HFF-Myc (cell line): ENCODE measurements at places on chromosomes 7 and 10.
A peak's percentile ranks its signal among the peaks of the same experiment; 100 is the strongest.

DNA sequence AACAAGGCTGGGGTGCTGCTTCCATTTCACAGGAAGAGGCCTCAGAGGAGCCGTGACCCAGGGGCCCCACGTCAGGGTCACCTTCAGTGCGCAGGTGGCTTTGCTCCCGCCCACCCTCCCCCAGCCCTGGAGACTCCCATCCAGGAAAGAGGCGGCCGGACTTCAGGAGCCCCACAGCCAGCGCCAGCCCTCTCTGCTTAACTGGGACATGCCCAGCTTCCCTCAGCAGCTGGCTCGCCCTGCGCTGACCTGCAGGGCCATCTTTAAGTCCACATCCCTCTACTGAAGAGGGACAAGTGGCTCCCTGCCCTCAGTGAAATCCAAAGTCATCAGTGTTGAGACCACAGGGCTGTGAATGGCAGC, 141.9 kb upstream of the PPP2R2D start:
- no peak for DNase-seq

DNA sequence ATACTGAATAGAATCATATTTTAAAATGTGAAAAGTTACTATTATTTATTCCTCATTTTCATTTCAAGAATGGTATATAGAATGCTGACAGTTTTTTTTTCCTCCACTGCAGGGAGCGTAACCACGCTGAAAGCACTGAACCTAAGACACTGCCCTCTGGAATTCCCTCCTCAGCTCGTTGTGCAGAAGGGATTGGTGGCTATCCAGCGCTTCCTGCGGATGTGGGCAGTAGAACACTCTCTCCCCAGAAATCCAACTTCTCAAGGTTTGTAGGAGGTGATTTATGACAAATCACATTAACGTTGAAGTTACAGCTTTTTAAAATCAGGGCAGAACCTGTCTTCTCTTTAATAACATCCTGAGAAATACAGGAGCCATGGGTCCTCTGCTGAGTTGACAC, 12.4 kb downstream of the LRRC27 start:
- no peak for DNase-seq

- DNase-seq = no peak
These were observed 86.9 kb downstream of the CARD11 start for GRCh38 chr7:2956526-2957368.

DNA sequence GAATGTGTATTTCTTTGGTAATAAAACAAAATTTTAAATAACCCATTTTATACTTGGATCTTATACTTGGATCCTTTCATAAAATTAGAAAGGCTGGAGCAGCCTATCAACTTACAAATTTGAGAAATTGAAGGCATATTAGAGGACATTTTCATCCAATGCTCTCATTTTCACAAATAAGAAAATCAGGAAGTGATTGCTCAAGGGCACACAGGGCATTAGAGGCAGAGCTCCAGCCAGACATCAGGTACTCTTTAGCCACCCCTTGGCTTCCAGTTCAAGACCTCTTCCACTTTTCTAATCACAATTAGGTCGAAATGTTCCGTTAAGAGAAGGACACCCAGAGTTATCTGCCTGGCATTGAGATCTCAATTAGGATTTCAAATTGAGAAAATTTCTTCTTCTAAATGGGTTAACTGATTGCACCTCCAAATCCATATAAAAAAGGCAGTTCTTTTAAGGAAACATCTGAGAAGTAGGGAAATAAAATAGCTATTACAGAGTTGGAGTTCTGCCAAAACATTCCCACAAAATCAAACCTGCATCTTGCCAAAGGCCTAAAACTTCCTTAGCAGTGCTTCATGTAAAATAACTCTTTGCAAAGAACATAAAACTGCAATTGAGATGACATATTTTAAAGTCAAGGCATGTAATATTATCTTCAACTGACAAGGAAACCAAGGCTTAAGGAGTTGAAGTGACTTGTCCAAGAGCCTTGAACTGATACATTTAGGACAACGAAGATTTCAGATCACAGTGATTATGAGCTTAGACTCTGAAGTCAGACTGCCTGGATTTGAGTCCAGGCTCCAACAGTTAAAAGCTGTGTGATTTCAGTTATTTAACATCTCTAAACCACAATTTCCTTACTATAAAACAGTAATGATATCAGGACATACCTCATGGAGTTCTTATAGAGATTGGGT, 2.4 kb downstream of the ACTA2 start:
- no peak for DNase-seq

DNA sequence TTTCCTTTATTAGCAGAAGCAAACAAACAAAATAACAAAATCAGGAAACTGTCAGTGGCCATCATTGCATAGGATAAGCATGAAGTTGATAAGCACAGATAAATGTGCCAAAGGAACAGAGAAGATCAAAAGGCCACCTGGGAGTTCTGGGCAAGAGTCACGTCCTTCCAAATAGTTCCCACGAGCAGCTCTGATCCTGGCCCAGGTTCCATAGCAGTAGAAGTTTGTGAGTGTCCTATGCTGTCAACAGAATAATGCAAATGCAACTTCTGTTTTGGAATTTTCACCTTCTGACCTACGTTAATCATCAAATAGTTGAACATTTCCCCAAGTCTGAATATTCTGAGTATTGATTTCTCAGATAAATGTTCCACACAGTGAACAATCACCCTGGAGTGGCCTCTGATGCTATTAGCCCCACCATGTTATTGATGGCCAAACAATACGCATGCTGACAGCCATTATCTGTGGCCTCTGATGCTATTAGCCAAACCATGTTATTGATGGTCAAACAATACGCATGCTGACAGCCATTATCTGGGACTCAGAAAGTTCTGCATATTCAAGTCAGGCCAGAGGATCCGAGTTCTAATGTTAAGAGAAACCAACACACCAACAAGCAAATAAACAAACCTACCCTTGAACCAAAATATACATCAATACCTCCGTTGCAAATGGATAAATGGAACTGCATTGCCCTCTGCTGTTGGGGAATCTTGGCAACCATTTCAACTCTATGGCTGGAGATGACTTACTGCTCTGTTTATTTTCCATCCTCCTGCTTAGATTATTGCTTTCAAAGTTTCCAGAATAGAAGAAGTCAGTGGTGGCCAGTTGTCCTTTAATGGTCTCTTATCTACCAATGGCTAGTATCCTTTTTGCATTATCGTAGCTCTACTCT, 63.3 kb downstream of the MRC1 start:
- DNase-seq = peak; percentile 21

GRCh38 chr10:80453842-80454512, at the start of gene TSPAN14:
Gene TSPAN14 (plus strand): TSS chr10:80454310. CDS start chr10:80489234, 34,924 bp downstream.
- DNase-seq = no peak

GRCh38 chr7:70104243-70104642, 506.0 kb downstream of the AUTS2 start:
- DNase-seq = no peak

DNA sequence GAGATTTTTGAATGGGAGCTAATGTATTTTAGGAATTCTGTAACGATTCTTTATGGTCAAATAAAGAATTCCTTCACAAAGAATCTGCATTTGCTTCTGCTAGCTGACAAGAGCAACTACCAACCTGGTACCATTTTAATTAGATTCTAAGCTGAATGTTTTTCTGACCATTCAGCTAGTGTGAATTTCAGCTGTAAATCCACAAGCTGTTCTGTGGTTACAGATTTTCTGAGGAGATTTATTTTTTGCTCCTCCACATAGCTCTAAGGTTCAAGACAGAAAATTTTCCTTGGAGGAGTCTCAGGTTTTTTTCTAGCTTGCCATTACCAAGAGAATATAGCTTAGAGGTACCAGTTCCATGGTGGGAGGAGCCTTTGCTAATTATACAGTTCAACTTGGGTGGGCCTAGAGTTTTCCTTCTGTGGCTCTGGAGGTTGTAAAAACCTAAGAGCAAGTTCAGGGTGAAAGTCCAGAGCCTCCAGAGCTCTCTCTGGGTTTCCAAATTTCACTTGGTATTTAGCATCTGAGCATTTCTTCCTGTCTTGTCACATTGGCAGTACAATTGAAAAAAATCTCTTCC, 120.1 kb downstream of the JAZF1 start:
- no peak for DNase-seq

- no peak for DNase-seq
These were observed 349.7 kb upstream of the MBL2 start for GRCh38 chr10:53122281-53122680.

- no peak for DNase-seq
These were observed 23.4 kb upstream of the FAM170B start for GRCh38 chr10:49157229-49157628.

GRCh38 chr10:115936926-115937767, 335.9 kb downstream of the GFRA1 start:
- DNase-seq = no peak

GRCh38 chr7:106778656-106779250, 86.3 kb upstream of the PIK3CG start:
- no peak for DNase-seq

DNA sequence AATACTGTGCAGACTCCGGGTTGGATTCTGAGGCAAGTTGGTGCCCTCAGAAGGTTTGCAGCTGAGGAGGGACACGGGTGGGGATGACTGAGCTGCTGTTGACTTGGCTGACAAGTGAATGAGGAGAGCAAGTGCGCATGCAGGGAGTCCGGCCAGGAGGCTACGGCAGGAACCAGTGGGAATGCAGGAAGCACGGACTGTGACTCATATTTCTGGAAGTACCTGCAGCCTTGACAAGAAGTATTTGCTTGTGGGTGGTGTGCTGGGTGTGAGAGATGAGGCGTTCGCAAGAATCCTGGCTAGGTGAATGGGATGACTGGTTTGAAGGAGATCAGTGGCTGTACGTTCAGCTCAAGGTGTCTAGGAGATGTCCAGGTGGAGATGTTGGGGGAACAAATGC, 30.8 kb upstream of the FXYD4 start:
- no peak for DNase-seq

- DNase-seq = peak; percentile 66
These were observed 476.9 kb downstream of the KCNMA1 start for GRCh38 chr10:77160679-77161078.

DNA sequence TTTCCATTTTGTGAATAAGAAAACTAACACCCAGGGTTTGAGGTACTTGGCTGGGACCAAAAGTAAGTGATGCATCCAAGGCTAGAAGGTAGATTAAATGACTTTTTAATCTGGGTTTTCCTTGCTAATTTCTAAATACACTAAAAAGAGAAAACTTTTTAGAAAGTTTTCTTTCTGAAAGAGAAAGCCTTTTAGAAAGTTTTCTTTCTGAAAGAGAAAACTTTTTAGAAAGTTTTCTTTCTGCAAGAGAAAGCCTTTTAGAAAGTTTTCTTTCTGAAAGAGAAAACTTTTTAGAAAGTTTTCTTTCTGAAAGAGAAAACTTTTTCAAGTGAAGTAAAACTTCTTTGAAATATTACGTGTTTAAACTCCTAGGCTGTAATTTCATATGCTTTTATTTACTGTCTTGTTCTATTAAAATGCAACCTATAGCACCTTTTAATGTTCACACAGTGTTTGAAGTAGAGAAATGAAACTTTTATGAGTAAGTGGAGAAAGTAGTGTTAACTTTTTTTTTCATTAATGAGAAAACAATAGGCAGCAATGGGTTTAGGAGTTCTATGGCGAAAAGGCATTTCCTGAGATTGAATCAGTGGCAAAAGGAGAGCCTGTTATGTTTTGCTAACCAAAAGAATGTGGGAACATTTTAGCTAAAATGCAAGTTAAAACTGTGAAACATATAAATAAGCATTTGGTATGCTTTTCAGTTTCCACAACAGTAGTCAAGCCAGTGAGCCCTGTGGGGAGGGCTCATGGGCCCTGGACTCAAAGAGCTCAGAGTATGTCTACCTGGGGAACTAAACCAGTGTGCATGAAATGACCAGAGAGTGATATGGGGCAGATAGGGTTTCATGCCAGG, 103.7 kb downstream of the RBM20 start:
- no peak for DNase-seq

- DNase-seq = no peak
These were observed 507.6 kb downstream of the GRID1 start for GRCh38 chr10:85858776-85859515.

GRCh38 chr7:128691227-128691626, 19.1 kb downstream of the GARIN1A start:
- no peak for DNase-seq

GRCh38 chr7:99000904-99001465, 122.7 kb downstream of the TRRAP start:
- DNase-seq = no peak

DNA sequence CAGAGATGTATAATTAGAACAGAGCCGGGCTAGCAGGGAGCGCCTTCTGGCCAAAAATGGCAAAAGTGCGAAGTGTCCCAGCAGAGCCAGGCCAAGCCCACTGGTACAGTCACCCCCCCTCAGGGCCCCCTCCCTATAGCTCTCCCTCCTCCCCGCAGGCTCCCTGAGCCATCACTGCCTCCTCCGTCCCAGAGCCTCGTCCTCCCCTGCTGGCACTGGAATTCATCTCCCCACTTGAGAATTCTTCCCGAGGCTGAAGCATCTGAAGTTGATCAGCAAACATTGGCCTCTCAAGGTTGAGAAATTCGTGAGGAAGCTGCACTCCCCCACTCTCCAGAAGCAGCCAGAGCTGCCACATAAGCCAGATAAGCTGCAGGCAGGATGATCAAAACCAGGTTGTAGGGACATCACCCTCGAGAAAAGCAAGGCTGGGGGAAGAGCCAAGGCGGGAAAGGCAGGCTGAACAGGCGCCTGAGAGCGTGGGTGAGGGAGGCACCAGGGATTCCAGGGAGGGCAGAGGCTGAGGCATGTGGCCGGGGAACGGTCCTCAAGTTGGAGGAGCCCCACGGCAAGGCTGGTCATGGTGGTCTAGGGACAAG, 23.4 kb downstream of the CAMK2G start:
- peak; percentile 59 for DNase-seq

DNA sequence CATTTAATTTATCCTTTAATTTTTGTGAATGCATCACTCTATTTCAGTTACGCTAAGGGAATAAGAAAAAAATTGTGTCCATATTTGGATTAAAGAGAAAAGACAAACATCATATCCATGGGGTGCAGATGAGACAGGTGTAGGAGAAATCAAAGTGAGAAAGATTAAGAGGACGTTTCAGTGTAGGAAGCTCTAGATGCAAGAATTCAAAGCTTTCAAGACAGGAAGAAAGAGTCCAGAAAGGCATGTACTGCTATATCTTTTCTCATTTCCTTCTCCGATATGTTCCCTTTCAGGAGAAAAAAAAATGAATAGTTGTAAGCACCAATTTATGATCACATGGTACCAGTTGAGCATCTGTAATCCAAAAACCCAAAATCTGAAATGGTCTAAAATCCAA, 17.0 kb upstream of the C1GALT1 start:
- DNase-seq = no peak

DNA sequence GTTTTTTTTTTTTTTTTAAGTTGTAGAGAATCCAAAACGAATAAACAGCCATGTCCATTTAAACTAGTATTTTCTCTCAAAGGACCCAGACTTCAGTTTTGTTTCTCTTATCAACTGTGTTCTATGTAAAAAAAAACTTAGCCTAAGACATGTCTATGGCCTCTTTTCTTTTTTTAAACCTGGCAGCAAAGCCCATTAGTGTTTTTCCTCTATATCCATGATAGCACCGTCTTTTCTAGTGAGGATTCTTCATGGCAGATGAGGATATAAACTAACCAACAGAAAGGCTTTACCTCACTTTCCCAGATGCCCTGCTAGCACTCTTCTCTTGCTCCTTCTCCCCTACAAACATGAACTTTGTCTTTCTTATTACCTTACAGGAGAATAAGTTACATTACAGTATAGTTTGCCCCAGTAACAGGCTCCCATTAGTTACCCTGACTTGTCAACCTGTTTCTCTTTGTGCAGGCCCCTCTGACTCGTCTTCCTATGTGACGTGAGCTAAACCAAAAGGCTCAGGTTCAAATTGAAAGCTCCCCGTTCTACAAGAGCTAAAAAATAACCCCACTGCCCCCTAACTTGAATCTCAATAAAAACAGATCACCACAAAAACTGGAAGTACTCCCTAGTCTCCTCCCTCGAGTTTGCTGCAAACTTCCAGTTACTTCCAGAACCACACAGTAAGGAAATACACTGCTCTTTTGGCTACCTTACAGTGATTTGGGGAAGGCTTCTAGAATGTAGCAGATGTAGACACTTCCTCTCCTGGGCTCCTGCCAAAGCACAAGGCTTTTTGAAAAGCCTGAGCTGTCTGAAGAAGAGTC, 20.1 kb downstream of the P4HA1 start:
- DNase-seq = peak; percentile 72
